Tibial artery (tissue), 4 donors: ENCODE measurements at places on chromosomes 3 and 15.
A peak's percentile ranks its signal among the peaks of the same experiment; 100 is the strongest.

GRCh38 chr15:100030586-100031229 lies 297.5 kb upstream of the LYSMD4 start:
- DNase-seq, result no peak

DNA sequence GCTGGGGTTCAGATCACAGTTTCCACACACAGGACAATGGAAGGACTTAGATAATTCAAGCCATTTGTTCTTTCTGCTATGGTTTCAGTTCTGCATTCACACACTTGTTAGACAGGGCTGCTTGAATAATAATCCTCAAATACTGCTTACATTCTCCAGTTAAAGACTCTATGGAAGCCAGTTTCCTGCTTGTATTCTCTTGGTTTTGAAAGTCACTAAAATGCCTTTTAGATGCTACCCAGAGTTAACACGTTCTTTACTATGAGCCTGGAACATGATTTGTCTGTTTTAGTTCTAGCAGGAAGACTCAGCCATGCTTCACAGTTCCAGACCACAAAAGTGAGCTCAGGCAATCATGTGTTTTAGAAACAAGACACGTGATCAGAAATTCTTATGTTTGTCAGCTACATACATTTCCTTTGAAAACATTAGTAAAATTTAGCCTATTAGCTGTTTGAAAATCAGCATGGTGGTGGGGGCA lies 152.4 kb downstream of the LEKR1 start:
- DNase-seq, result no peak

DNA sequence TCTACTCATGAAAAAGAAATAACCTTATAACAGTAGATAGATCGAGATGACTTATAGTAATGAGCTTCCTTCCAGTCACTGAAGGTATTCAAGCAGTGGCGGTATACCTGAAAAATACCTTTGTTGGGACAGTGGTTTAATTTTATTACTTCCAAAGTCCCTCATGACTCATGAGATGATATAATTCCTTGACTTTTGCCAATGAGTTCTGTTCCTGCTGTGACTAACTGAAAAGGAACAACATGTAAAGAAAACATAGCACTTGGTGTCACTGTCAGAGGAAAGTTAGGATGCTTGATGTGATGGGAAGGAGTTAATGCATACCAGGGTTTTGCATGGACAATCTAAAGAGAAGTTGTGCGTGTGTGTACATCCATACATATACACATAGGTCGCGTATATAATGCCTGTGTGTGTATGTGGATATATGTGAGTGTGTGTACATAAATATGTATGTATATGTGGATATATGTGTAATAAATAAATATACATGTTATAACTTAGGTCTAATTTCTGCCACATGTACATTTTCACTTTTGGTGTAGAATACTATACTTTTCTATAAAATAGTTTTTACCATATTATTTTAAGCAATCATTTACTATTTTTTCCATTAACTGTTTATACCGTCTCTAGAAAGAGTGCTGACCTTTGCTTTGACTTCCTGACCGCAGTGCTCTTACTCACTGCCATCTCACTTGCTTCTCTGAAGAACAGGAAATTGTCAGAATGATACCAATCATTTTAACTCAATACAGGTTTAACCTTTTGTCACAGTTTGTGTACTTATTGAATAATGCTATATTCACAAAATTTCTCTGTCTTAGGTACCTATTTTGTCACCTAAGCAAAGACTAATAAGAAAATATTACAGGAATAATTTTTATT lies 12.6 kb upstream of the PAK2 start:
- no peak for DNase-seq

- DNase-seq, result no peak
Observed at GRCh38 chr3:146502887-146503460, 33.6 kb upstream of the PLSCR2 start.

- no peak for DNase-seq
Observed at GRCh38 chr3:121980450-121980796, 41.6 kb downstream of the ILDR1 start.

DNA sequence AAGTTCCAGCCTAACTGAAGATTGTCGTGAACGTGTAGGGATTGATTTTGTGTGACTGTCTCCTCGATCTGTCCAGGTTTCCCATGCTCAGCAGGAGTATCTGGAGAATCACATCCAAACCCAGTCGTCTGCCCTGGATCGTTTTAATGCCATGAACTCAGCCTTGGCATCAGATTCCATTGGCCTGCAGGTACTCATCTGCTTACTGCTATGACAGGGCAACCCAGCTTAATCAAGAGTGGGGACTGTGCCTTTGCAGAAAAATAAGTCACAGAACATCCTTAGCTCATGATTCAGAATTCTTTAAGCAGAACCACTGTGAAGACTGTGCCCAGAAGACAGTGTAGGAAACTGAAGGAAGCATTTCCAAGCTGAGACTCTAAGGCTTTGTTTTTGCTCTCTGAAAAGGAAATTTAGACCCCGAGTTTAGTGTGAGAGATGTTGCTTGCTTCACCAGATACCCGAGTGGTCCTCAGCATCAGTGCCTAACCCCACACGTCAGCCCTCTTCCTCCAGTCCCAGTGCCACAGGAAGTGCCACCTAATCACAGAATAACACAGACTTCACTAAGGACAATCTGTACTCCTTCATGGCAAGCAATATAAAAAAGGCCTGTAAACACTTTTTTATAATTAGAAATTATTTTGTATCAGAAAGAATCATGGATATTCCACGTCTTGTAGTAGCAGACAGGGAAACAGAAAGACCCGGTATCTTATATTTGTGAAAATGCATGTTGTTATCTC lies 34.2 kb downstream of the MYZAP start:
- no peak for DNase-seq

- DNase-seq, result no peak
Observed at GRCh38 chr3:194458131-194458530, 28.7 kb downstream of the ATP13A3 start.

DNA sequence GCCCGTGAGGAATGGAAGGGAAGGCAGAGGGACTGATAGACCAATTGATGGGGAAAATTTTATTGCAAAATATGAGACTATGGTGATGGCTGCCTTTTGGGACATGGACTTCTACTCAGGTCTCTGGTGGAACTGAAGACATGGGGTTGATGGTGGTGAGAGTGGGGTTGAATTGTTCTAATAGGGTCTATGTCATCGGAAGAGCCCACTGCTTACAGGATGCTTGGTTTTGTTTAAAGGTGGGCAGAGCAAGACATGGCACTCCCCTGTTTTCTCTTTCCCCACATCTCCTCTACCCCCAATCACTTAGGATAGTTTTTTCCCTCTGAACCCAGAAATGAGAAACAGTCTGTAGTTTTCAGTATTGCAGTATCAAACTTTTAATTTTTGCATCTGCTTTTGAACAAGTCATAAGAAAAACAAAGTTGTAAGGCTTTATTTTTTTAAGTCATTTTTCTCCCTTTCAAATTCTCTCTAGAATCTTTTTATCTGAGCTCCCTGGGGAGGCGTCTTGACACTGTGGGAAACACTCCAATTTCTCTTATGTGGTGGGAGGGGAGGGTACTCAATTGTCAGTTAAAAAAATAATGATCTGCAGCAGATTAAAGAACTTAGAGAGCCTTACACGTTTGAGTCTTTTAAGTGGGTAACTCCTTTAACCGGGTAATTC lies 276.2 kb upstream of the TBC1D5 start:
- no peak for DNase-seq

DNA sequence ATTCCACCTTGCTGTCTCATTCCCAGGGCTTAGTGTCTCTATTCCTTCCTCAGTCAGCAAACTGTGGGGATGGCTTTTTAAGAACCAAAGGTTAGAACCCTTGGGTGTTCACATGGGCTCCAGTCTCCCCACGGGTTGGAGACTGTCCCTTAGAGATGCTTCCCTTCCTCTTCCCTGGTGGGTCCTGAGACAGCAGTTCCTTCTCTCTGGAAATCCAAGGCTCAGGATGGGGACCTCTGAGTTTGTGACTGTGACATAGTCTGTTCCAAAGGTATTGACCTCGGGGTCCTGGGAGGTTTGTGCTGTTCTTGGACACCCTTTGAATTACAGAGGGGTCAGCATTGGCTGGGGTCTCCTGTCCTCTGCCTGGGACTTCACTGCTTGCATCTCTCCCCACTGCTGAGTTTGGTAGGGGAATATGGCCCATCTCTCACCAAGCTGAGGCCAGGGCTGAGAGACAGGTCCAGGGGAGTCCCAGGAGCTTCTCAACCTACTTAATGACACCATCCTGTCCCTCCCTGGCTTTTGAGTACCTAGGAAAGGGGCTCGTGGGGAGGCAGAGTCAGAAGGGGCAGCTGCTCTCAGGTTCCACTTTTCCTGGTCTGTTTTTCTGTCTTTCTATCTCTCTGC lies 1.5 kb downstream of the GRM2 start:
- peak; percentile 5 for DNase-seq

DNA sequence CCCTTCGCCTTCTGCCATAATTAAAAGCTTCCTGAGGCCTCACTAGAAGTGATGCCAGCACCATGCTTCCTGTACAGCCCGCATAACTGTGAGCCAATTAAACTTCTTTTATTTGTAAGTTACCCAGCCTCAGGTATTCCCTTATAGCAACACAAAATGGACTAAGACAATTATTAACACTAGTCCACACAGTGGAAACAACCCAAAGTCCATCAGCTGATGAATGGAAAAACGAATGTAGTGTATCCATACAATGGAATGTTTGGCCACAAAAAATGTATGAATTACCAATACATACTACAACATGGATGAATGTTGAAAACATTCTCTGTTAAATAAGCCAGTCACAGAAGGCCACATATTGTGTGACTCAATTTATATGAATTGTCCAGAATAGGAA lies 22.5 kb upstream of the CTXND1 start:
- no peak for DNase-seq

DNA sequence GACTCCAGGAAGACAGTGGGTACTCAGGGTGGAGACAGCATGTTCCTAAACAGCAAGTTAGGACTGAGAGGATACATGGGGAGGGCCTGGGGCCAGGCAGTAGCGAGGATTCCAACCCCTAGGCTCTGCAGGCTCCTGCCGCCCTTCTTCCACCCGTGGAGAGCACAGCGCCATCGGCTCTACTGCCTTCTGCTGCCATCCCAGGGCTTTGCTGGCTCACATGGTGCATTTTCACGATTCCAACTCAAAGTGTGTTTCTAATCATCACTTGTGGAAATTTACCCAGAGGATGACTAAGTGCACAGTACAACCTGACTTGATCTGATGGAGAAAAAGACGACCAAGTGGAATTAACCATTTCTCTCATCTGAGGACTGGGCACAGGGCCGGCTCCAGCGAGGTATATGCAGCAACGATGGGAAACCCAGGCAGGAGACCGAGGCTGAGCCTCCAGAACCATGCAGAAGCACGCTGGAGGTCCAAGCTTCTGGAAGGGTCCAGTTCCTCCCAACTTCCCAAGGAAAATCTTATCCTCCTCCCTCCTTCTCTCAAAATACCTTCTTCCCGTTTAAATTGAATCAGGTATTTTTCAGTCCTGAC lies 104.6 kb downstream of the LRIG1 start:
- DNase-seq, result peak; percentile 16

DNA sequence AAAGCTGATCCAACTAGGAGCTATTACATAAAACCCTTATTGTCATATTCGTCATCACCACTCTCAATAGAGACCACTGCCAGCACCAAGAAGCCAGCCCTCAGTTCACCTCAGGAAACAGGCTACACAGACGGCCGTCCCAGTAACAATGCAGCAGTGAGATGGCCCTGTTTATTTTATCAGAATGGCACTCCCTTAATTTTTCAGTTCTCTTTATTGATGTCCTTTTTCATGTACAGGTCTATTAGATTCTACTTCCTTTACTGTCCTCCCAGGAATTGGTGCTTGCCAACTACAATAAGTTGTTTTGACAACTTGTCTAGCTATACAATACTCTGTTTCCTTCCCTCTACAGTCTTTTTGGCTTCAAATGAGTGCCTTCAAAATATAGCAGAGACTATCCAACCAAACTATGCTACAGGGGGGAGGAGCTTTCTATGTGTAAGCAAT lies 272.5 kb downstream of the ZBTB20 start:
- DNase-seq, result no peak

DNA sequence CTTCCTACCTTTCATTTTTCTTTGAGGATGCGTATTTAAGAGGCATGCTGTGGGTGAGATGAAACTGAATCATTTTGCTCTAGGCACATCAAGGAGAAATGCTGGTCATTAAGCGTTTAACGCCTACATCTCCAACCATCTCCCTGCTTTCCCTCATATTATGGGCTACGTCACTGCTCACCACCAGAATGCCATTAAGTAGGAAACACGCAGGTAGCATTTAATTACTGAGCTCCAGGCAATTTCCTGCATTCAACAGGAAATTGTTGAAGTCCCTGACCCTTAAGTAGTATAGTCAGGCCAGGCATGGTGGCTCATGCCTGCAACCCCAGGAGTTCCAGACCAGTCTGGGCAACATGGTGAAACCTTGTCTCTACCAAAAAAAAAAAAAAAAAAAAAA lies 66.1 kb downstream of the CHSY1 start:
- DNase-seq, result no peak

GRCh38 chr15:43187544-43188155 lies 2.4 kb downstream of the CCNDBP1 start:
- DNase-seq, result no peak

DNA sequence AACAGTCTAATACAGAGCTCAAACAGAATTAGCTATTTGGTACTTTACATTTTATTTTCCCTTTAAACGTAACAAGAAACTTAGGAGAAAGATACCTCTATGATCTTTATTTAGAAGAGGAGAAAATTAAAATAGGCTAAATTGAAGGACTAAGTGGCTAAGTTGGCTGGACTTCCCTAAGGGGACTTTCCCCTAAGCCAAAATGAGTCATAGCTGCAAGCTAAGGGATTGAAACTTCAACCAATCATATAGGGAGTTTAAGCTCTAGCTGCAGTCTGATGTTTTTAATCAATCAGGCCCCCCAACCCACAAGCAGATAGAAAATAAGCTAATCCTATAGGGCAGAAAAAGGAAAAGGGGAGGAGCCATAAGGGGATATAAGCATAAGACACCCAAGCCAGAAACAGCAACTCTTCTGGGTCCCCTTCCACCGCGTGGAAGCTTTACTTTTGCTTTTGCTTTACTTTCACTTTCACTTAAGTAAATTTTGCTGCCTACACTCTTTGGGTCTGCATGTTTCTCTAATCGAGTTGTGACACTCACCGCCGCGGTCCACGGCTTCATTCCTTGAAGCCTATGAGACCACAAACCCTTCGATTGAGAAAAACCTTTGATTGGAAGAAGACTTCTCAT lies 1108.5 kb upstream of the EPHA6 start:
- DNase-seq, result no peak

- no peak for DNase-seq
Observed at GRCh38 chr3:73815966-73816365, 191.2 kb upstream of the PDZRN3 start.

- no peak for DNase-seq
Observed at GRCh38 chr15:29815000-29815710, 7.1 kb downstream of the TJP1 start.

GRCh38 chr15:43067717-43068461 lies 37.9 kb downstream of the UBR1 start:
- DNase-seq, result no peak

- no peak for DNase-seq
Observed at GRCh38 chr3:69094467-69095205, 9.9 kb downstream of the ARL6IP5 start.

- no peak for DNase-seq
Observed at GRCh38 chr15:57686657-57687056, 19.9 kb upstream of the POLR2M start.
